ENCODE measurements at places on chromosomes 7 and 10.

GRCh38 chr10:4656576-4657194, 169.3 kb upstream of the AKR1E2 start:
- peak; percentile 46 for DNase-seq

DNA sequence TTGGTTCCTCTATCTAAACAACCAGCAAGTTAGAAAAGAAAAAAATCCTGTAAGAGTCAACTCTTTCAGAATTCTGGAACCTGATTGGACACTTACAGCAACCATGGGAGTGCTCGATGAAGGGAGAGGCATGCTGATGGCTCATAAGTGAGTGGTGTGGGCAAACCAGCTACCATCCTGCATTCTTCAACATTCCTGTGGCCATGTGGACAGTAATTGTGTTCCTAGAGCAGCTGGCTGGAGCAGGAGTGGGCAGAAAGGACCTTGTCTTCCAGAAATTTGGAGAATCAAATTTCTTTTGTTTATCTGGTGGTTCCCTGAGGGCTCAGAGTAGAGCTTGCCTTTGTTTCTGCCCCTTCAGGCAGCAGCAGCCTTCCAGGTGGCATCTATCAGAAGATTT, 22.5 kb upstream of the MYL7 start:
- peak; percentile 78 for DNase-seq

GRCh38 chr7:1470901-1471300, 11.6 kb upstream of the MICALL2 start:
- no peak for DNase-seq

DNA sequence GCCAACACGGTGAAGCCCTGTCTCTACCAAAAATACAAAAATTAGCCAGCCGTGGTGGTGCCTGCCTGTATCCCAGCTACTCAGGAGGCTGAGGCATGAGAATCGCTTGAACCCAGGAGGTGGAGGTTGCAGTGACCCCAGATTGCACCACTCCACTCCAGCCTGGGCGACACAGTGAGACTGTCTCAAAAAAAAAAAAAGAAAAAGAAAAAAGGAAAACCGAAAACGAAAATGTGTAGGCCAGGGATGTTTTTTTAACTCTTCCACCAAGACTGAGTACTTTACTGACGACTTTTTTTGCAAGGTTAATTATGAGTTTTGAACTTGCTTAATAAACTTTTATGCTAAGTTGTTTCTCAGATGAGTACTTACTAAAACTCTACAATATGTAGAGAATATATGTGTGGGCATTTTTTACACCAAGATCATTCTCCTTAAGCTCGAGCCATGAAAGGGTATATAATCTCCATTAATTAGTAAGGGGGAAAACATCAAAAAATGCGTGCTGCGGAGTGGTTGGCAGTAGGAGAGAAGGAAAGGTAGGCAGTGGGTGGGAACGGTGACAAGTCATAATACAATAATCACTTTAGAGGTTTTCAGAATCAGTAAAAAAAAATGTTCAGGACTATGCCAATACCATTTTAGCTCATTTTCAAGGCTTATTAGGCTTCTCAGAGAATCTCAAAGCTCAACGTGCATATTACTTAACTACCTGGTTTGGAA, 8.6 kb upstream of the ADRB1 start:
- DNase-seq, result no peak

DNA sequence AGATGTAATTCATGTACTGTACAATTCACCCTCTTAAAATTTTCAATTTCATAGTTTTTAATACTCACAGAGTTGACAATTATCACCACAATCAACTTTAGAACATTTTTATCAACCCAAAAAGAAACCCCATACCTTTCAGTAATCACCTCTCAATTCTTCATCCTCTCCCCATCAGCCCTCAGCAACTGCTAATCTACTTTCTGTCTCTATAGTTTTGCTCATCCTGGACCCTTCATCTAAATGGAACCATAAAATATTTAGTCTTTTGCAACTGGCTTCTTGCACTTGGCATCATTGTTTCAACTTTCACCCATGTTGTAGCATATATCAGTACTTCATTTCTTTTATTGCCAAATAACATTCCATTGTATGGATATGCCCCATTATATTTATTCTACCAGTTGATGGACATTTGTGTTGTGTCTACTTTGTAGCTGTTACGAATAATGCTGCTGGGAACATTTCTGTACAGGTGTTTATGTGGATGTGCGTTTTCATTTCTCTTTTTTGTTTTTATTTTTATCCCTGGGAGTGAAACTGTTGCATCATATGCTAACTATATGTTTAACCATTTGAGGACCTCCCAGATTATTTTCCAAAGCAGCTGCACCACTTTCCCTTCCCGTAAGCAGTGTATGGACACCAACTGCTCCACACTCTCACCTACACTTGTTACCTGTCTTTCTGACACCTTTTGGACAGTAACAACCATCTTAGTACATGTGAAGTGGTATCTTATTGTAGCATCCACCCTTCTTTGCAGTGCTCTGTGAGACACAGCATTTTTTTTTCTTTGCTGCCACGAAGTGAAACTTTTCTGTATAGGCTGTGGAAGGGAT, 65.4 kb upstream of the APBB1IP start:
- no peak for DNase-seq

GRCh38 chr7:133117452-133117851, 35.6 kb upstream of the CHCHD3 start:
- DNase-seq, result no peak

GRCh38 chr10:60524541-60524940, 134.9 kb upstream of the ANK3 start:
- no peak for DNase-seq

DNA sequence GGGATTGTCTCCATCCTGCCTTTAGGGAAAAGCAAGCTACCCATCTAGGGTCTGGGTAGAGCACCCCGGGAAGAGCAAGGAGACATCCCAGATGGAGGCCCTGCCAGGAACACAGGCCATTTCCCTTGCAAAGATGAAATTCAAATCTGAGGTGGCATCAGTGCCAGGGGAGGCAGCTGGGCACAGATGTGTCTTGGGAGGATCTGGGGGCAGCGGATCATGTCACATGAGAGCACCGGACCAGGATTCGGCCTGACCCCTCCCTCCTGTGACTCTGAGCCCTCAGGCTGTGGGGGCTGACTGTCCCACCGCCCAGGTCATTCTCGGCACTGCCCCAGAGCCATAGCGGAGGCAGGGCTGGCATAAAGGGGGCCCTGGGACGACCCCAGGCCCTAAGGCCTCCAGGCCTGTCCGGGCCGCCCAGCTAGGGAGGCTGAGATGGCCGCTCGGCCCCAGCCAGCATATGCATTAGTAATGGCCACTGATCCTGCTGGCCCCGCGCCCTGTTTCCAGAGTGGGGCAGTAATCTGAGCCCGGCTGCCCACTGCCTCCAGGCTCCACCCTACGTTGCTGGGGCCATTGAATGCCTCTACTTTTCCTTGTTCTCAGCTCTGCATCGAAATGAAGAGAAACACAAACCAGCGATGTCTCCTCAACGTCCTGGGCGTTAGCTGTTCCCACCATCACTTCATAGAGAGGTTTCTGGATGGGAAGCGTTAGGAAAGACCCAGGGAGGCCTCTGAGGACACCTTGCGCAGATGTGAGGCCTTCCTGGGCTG, 148.5 kb downstream of the UBE2H start:
- no peak for DNase-seq

GRCh38 chr10:81135851-81136250, 598.1 kb downstream of the SH2D4B start:
- DNase-seq, result no peak

All from GM04504 (cell line).